Stimulated activated CD4-positive, alpha-beta T cell treated with anti-CD3 and anti-CD28 coated beads, TNF-alpha, amount 100 ng/mL, for 1 hour (primary cell): ENCODE measurements at places on chromosomes 16 and 17.

- DNase-seq = no peak
Observed at GRCh38 chr17:4511199-4511932, 12.7 kb downstream of the SPNS2 start.

DNA sequence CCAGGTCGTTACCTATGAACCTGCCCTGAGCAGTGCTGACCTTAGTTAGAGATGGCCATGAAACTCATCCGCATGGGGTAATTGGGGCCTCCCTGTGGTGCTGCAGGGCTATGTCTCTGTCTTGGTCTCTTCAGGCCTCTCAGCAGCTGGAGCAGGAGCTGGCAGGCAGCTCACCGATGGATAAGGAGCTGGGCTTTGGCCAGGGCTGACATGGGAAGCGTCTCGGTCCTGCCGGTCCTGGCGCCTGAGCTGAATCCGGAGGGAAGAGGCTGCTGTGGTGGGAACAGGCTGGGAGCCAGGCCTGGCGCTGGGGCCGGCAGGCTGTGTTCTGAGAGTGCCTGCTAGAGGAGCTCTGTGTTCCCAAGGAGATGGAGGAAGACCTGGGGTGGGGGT is 10.1 kb downstream of the IL32 start:
- DNase-seq = no peak

GRCh38 chr17:80113033-80113484 is 11.7 kb downstream of the GAA start:
- DNase-seq = no peak

GRCh38 chr17:39564211-39564848 is 43.4 kb downstream of the NEUROD2 start:
- DNase-seq = no peak

- DNase-seq = no peak
Observed at GRCh38 chr16:89864527-89864820, 8.9 kb upstream of the TCF25 start.

GRCh38 chr17:30208214-30208613 is 27.3 kb downstream of the SLC6A4 start:
- no peak for DNase-seq

DNA sequence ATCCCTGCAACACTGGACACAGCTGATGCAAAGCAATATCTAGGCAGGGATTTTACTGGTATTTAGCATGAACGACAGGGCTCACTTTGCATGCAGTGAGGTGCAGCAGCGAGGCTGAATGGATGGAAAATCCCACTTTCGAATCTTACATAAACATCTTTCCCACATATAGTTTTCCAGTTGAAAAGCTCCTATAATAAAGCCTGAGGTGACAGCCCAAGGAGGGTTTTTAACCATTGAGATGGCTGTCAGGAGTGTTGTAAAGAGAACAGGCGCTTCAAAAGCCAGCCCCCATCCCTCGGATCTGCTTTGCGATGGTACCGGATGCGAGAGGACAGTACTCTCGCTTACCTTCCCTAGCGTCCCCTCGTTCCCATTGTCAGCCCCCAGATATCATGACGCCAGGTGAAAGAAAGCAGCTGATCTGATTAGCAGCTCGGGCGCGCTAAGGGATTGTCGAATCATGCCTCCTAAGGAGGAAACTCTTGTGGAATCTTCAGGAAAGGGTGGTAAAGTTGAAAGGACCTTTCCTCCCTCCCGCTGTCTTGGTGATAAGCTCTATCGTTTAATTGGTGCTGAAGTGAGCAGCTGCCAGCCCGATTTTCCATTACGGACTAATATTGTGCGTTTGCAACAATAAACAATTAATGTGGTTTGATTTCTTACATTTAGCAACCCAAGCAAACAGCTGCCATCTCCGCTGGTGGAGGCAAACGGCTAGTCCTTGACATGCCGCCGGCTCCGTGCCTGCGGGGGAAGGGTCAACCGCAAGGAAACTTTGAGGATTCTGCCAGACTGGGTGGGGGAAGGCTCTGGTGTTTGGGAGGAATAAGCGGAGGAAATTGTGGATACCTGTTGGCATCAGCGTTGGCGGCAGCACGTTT is 1.8 kb downstream of the CDH8 start:
- DNase-seq = no peak

GRCh38 chr17:38585918-38586529 is 19.7 kb downstream of the SRCIN1 start:
- no peak for DNase-seq

GRCh38 chr16:5575646-5576245 is 478.2 kb upstream of the EEF2KMT start:
- DNase-seq = no peak

DNA sequence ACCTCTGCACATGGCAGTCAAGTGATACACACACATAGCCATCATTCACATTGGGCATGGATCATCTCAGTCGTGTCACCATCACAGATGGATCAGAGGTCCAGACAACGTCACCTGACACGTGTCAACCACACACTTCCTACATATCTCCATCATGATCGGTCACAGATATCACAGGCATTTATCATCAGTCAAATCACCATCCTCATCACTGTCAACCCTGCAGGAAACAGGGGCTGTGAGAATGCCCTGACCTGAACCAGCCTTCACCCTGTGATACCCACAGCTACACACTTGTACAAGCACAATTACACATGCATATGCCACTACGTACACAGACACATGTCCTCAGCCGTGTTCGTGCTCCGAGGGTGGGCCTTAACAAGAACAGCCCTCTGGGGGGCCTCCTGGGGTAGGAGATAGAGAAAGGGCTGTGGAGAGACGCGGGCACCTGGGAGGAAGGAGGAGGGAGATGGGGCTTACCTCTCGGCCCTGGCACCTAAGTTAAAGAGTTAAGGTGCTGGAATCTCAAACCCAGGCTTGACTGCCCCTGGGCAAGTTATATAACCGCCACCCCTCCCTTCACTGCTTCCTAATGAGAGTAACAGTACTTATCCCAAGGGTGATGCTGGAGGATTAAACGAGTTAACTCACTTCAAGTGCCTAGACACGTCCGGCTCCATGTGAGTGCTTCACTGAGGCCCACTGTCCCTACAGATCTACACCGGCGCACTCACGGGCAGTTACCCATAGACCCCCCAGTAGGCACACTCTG is 1.1 kb downstream of the SLC12A4 start:
- no peak for DNase-seq

DNA sequence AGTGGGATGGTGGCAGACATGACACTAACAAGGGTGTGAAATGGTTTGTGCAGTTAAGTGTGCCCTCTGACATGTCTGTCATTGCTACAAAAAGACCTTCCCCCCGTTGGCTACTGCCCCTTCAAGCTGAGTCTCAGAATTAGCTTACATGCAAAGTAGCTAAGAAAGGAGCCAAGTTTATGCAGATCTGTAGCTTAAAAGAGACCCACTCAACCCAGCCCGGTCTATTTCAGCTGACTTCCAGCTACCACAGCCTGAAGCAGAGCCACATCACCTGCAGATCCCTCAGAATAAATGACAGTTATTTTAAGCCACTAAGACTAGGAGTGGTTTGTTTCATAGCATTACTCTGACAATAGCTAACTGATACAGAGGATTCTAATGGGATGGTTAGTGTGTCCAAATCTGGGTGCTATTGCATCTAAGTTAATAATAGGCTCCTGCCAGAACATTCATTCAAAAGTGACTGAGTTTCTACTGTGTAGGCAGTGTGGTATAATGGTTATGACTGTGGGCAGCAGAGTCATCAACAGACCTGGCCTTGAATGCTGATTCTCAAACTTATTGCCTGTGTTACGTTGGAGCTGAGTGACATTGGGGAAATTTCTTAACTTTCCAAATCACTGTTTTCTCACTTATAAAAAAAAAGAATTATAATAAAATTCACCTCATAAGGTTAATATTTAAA is 11.7 kb downstream of the C17orf67 start:
- no peak for DNase-seq

- no peak for DNase-seq
Observed at GRCh38 chr17:43011728-43012472, 5.3 kb downstream of the IFI35 start.

DNA sequence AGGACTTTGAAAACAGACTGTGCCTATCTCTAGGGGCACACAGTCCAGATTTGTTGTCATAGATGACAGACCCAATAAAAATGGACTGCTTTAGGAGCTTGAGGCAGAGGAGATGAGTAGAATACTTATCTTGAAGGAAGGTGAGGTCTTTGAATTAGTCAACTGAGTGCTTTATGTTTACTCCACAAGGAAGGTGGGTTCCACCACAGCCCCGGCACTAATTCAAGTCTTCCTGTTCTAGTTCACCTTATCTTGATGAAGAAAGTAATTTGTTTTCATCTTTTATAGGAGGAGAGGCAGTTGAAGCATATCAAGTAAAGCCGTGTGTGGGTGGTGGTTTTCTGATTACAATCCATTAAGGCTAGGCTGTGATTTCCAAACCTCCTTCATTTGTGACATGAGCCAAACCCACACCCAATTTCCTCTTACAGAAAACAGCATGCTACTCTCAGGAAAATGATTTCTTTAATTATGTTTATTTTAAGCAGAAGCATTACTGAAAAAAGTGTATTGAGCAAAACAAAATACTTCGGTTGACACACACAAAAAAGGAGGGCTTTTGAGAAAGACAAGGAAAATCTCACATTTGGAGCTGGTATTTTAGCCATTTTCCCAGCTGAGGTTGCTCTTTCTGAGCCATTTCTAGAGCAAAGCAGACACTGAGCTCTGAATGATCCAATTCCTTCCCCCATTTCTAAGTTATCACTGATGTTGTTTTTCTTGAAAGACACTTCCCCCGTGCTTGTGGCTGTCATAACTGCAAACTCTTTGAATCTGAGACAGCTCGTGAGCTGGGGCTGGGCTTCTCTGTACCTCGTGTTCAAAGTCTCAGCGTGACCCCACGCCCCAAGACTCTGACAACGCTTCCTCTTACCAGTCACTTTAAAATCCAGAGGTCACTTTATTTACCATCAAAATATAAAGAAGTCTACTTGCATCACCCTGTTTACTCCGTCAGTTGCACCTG is 35.4 kb downstream of the CDRT15 start:
- DNase-seq = peak; percentile 29

- DNase-seq = no peak
Observed at GRCh38 chr16:54455030-54455725, 168.6 kb upstream of the IRX3 start.

GRCh38 chr16:79372503-79373184 is 227.9 kb downstream of the MAF start:
- no peak for DNase-seq

- DNase-seq = peak; percentile 37
Observed at GRCh38 chr17:57833179-57833939, 16.5 kb downstream of the MRPS23 start.

DNA sequence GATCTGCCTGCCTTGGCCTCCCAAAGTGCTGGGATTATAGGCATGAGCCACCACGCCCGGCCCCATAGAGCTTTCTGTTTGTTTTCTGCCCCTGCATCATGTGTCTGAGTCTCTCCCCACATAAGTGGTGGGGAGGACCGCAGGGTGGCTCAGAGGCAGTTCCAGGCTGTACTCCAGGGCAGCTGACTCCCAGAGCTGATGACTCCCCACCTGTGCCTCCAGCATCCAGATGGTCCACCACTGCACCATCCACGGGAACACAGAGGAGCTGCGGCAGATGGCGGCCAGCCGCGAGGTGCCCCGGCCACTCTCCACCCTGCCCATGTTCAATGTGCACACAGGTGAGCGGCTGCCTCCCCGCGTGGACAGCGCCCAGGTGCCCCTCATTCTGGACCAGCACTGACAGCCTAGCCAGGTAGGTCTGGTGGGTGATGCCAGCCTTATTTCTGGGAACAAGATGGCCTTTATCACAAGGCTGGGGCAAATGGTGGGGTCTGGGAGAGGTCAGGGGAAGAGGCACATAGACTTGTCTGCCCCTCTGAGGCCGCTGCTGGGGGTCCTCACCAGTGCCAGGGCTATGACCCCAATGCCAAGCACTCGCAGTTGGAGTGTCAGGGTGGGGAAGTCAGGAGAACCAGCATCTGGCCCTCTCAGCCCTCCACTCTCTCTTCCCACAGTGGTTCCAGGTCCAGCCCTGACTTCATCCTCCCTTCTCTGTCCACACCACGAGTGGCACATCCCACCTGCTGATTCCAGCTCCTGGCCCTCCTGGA is 9.4 kb downstream of the SGCA start:
- no peak for DNase-seq

- no peak for DNase-seq
Observed at GRCh38 chr16:64168371-64168770, 953.5 kb downstream of the CDH11 start.

- DNase-seq = no peak
Observed at GRCh38 chr16:88467541-88467944, 14.5 kb downstream of the ZFPM1 start.

GRCh38 chr17:80833952-80834892 is 157.4 kb upstream of the CHMP6 start:
- no peak for DNase-seq

GRCh38 chr17:1229349-1229899 is 40.8 kb upstream of the BHLHA9 start:
- no peak for DNase-seq

- no peak for DNase-seq
Observed at GRCh38 chr17:4607773-4608187, 23.5 kb downstream of the SMTNL2 start.

- no peak for DNase-seq
Observed at GRCh38 chr16:88549671-88550245, 20.4 kb upstream of the ZC3H18 start.

DNA sequence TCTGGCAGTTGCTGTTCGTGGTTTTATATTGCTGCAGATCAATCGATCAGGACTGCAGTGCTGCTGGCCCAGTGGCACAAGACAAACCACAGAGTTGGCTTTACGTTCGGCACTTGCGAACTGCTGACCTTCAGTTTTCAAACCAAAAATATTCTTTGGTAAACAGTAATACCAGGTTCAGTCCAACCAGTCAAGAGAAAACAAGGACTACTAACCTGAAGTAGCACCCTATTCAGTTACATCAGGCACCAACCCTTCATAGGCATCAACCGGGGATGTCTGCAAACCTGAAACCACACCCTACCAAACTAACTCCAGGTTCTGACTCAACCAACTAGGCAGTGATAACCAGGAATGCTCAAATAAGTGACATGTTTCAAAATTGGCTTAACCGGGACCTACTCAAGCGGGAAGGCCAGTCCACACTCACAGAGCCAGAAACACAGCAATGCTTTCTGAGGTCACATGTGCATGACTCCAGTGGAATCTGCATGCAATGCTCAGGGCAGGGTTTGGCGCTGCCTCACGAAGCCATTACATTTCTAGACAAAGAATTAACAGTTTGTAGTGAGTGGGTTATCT is 91.1 kb downstream of the SMG6 start:
- no peak for DNase-seq

- no peak for DNase-seq
Observed at GRCh38 chr17:69555056-69555455, 140.6 kb downstream of the MAP2K6 start.
